ENCODE measurements at places on chromosomes 7 and 10.

DNA sequence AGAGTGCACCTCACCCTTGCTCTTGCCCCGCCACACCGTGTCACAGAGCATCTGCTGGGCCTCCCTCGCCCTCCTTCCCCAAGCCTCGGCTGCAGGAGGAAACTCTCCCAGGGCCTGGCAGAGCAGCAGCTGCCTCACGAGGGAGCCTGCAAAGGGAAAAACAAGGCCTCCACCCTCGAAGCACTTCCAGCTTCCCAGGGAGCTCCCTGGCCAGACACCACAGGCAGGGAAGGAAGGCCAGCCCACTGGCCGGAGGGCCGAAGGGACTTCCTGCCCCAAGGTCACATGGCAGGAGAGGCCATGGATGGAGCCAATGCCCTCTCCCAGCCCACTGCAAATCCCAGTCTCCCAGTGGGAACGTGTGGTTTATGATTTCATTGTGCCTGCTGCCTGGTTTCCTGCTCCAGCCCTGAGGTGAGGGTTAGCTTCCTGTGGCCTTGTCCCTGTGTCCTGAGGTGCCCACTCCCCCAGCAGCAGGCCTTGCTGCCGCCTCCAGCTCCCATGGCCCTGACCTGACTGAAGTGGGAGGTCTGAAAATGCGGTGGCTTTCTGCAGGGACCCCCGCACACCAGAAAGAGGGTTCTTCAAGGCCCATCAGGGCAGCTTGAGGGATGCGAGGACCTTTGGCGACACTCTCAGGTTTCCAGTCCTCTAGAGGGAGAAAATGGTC is 100.5 kb upstream of the PPIF start:
- DNase-seq: no peak

GRCh38 chr10:105063796-105064195 is 422.7 kb downstream of the SORCS3 start:
- no peak for DNase-seq

DNA sequence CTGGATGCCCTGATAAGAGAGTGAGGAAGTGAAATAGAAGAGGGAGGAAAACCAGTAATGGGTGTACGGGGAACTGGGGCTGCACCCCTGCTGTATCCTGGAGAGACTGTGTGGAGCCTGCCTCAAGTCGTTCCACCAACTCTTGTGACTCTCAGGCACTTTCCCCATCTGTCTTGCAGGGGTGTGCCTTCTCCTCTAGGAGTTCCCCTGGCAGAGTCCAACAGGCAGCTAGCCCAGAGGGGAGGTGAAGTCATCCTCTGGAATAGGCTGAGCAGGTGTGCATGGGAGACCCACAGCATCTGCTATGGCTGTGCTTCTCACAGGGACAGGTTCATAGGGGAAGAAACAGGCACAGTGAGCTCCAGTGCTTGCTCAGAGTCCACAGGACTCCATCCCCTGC is 46.8 kb downstream of the WIPF3 start:
- DNase-seq: no peak

DNA sequence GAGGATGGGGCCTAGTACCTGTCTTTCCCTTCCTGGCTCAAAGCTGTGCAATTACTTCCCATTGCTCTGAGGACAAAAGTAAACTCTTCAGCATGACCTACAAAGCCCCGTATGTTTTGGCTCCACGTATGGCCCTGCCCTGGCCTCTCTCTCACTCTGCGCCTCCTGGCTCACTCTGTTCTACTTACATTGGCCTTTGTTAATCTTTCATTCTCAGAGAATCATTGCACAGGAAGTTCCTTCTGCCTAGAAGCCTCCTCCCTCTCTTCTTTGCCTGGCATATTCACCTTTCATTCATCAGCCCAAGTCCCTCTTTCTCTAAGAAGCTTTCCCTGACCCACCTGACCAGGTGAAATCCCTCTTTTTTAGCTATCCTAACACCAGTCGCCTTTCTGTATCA is 23.9 kb downstream of the LIPM start:
- DNase-seq: no peak

- DNase-seq: no peak
Observed at GRCh38 chr10:80484676-80485075, 30.6 kb downstream of the TSPAN14 start.

DNA sequence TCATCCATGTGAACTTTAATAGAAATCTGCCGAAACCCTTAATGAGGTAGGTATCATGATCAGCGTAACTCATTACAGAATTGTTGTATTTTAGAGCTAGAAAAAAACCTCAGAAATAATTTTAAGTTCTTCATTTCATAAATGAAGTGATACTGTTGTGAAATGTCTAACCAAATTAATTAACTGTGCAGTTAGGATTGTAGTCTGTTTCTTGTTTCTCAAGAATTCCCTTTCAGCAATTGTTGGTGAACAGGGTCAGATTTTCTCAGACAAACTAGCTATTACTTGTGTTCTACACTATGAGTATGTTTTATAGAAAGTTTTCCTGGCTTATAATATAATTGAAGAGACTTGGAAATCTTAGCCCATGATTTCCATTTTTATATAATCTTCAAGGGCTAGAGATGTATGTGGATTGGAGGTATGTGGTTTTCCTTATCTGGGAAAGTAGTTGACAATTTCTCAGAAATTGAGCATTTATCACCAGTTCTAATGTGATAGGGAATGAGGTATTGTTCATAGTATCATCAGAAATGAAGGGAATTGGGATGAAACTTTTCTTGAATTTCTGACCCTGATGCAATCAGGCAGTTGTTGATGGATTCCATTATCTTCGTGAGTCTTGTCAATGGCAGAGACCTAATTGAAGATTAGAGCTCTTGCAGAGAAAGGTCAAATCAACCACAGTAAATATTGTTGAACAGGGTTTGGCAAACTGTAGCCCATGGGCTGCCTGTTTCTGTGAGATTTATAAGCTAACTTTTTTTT is 55.0 kb downstream of the ST7 start:
- no peak for DNase-seq

GRCh38 chr10:9427209-9427608 is 1372.7 kb downstream of the GATA3 start:
- no peak for DNase-seq

DNA sequence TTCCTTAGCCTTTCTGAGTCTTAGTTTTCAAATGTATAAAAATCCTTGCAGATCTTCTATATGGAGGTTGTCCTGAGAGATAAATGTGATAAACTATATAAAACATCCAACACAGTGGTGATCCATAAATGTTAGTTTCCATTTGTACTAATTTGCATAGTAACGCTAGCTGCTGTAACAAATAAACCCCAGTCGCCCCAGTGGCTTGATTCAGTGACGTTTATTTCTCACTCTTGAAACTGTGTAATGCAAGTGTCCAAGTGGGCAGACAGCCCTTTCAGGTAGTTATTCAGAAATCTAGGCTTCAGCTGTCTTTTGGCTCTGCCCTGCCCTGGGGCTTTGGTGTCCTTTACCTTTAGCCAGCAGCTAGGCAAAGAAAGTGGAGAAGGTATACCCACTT is 106.3 kb downstream of the VTI1A start:
- no peak for DNase-seq

DNA sequence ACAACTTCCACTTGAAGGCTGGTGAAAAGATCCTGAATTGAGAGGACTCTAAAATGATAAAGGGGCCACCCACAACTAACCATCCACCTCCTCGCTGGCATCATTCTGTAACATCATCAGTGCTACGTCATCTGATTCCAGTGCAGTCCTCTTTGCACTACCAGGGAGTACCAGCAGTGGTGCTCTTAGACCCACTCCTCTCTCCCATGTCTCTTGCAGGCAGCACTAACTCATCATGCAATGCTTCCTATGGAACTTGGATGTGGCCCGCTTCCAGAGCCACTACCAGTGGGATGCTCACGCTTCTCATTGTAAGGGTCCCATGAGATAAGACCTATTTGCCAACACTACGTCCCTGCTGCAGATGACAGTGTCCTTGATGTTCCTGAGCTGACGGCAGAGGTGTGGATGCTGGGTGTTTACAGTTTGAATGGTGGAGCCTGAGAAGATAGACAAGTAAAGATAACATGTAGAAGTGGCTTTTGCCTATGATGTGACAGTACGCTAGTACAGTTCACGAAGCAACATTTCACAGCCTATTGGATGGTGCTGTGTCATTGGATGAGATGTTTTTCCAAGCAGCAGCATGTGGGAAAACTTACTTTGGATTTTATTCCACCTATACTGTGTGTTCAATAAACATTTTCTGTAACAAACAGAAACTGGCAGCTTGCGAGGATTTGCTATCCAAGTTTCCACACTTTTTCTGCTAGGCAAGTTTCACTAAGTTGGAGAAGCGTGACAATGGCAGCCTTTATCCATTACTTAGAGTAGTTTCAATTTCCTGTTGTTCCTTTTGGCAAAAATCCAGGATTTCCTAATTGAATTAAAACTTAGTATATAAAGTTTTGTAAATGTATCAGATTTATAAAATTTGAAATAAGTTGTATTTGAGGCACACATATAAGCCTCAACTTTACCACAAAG is 35.8 kb upstream of the COBL start:
- DNase-seq: no peak

DNA sequence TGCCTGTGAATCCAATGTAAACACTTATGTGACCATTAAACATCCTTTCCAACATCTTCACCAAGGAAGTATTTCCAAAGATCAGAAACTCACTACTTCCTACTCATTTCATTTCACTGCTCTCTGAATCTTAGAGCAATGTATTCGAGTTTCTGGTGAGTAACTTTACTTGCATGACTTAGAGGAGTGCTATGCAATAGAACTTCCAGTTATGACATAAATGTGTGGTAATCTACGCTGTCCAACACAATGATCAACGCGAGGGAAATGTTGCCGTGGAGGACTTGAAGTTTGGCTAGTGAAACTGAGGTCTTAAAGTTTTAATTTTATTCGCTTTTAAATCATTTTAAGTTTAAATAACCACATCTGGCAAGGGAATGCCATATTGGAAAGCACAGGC is 1326.3 kb downstream of the XPNPEP1 start:
- no peak for DNase-seq

GRCh38 chr7:69208276-69208675 is 390.0 kb upstream of the AUTS2 start:
- DNase-seq: no peak

Measured in stimulated activated CD4-positive, alpha-beta T cell treated with anti-CD3 and anti-CD28 coated beads, Interleukin-1b, Interleukin-23, amount 100 ng/mL, for 1 hour (primary cell).